ENCODE measurements at places on chromosomes 2 and 18.

DNA sequence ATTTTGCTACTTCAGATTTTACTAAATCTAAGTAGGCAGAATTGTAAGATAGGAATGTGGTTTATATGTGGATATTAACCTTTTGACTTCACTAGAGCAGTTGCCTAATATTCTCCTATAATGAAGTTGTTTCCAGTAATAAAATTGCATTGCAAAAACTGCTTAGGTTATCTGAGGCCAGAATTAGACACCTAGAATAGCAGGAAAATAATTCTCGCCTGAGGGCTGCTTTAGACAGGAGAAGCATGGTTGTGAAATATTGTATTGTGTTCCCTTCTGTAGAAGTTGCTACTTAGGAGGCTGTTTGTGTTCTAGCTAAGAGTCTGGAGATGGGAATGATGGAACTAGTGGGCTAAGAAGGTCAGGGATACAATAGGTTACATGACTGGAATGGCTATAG, 146.3 kb downstream of the PLCL1 start:
- DNase-seq: no peak

DNA sequence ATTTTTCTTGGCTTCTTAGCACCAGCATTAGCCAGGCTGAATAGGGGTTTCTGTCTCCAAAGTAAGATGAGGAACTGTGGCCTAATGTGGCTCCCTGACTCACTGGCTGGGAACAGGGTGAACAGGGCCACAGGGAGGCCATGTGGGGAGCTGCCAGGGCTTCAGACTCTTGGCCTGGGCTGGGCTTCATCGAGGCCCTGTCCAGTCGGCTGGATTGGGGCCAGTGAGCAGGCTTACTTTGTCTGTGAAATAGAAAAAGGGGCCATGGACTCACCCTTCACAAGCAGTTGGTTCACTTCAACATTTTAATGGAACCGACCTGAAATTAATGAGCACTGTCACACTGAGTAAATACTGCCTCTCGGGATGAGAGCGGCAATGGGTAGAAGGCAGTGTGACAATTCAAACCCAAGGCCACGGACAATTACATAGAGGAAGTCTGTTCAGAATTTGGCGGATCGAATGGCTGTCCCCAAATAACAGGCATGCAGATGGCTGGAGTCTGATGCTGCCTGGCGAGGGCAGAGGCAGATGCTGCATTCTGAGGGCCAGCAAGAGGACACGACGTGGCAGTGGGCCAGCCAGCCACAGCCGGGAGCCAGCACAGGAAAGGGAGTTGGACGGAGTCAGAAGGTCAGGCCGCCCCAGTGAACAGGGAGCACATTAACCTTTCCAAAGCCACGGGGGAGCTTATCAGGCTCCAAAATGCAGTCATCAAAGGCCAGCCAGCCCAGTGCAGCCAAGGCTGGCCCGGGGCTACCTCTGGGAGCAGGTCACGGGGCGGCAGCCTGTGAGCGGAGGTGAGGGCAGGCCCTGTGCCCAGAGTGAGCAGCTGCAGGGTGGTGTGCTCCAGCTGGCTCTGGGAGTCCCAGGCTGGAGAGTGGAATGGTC, 146.6 kb upstream of the REV1 start:
- DNase-seq: no peak

- DNase-seq: peak; percentile 17
Measured at GRCh38 chr2:223416815-223417610, 185.1 kb downstream of the SCG2 start.

DNA sequence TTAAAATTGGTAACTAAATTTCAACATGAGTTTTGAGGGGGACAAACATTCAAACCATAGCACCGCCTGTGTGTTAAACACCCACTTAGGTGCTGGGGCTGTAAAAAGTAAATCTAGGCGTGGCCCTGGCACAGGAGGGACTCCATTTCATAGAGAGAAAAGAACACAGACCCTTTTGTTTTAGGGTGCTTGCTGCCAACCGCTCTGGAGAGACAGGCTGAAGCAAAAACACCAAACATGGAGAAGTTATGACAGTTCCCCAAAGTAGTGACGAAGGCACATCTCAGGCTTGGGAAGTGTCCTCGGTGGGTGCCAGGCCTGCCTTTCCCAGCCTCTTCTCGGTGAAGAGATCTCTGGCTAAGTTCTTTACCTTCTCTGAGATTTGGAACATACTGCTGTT, 5.1 kb downstream of the ACTG2 start:
- no peak for DNase-seq

GRCh38 chr2:144466637-144467036, 53.3 kb downstream of the ZEB2 start:
- DNase-seq: no peak

DNA sequence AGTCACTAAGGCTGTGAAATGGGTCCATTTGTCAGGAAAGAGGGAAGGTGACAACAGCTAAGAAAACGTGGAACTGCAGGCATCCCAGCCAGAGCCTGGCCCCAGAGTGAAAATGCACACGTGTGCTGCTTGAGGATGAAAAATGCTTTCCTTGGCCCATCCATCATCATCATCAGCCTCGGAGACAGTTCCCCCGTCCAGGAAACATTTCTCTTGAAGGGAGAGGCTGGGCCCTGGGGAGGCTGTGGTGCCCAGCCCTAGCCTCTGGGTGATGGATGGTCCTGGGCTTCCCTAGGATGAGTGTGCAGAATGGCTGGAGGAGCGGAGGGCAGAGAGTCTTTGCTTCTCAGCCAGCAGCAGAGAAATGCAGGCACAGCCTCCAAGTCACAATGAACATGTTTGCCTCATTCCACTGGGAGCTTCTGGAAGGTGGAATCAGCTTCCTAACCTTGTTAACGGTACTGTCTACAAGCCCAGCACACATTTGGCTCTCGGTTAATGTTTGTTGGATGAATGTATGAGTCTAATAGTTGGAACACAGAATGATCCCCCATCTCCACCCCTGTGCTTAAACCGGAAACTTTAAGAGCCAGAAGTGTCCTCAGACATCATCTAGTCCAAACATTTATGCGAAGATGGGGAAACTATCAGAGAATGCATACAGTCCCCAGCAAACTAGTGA, 164.0 kb downstream of the RDH14 start:
- DNase-seq: no peak

DNA sequence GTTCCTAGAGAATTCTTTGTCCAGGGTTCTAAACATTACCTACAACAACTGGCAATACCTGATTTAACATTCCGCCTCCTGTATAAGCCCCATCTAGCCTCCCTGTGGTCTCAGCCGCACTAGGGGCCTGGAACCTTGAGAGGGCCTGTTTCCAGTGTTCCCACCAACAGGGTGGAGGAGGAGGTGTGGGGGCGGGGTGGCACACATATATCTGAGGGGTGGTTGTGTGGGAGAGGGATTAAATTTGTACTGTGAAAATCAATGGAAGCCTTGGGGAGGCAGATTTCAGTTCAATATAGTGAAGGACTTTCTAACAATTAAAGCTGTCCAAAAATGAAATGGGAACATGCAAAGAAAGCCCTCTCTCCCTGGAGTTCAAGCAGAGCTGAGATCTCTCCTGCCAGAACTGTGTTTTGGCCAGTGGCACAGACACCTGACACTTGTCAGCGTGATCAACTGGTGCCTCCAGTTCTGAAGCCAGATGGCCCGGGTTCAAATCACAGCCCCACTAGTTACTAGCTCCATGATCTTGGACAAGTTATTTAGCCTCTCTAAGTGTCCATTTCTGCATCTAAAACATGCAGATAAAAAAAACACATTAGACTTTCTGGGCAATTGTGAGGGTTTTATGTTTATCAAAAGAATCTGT, 17.0 kb upstream of the FZD7 start:
- no peak for DNase-seq

- DNase-seq: no peak
Measured at GRCh38 chr2:141906678-141907077, 224.1 kb downstream of the LRP1B start.

- no peak for DNase-seq
Measured at GRCh38 chr2:203705178-203705577, 1.3 kb upstream of the CD28 start.

DNA sequence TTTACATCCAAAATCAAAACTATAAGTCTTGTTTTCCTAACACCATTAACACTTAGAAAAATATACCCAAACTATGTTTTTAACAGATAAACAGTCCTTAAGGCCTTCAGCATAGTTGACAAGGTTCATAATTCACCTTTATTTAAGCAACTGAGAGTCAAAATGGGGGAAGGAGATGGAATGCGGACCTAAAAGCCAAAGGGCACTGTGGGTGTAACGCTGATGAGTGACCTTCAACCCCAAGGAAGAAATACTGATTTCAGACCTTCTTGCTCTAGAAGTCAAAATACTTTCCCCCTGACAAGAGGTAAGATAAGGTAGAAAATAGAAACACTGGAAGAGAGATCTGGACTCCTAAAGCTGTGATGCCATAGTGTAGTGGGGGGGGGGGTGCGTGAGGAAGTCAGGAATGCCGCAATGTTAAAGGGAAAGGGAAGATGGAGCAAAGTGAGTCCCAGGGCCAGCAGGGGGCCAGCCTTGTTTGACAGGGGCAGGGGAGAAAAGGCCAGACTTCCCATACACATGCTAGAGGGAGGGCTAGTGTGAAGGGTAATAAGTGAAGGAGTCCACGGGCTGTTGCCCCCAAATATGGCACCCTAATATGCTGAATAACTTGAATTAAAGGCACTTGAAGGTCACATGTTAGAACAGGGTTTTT, 31.4 kb downstream of the CCDC93 start:
- DNase-seq: no peak

DNA sequence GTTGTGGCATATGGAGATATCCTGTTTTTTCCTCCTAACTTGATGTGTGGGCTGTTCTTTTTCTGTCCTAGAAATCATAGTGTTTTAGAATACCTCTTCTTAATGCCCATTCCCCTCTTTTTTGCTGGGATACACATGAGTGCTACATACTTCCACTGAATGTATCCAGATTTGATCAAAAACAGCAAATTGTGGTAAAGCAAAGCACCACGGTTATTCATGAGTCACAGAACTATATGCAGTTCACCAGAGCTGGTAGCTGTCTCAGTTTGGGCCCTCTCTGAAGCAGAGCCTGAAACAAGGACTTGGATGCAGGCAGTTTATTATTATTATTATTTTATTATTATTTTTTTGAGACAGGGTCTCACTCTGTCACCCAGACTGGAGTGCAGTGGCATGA, 69.9 kb upstream of the CTLA4 start:
- no peak for DNase-seq

- DNase-seq: no peak
Measured at GRCh38 chr2:108297436-108298141, 8.9 kb downstream of the SULT1C2 start.

GRCh38 chr2:120863146-120863545, 127.5 kb downstream of the GLI2 start:
- no peak for DNase-seq

GRCh38 chr2:37361216-37361815, 16.9 kb downstream of the QPCT start:
- DNase-seq: no peak

- no peak for DNase-seq
Measured at GRCh38 chr2:126672980-126673605, 17.1 kb downstream of the GYPC start.

- DNase-seq: no peak
Measured at GRCh38 chr2:172775319-172775718, 39.7 kb downstream of the RAPGEF4 start.

- no peak for DNase-seq
Measured at GRCh38 chr2:219648176-219648575, 20.7 kb downstream of the SLC4A3 start.

DNA sequence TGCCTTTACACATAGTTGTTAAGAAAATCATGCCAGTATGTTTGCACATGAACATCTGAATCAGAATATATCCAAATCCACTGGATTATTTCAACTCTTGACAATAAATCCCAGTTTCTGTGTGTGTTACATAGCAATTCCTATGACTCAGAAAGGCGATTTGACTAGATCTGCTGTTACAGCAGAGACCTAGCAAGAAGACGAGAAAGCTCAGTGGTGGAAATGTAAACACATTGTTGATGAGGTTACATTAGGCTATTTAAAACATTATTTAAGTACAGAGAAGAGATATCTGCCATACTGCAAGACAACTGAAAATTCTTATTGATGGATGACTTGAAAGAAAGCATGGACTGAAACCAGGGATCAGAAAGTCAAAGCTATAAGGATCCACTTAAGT, 73.0 kb upstream of the SMIM21 start:
- no peak for DNase-seq
